CD8-positive, alpha-beta memory T cell (primary cell): ENCODE measurements at places on chromosomes 13 and 19. TPM values are rescaled to one million over a fixed set of nuclear protein-coding genes. Genes with fewer than 3 reads are reported as not detected.

ZNF729 gene
- polyA plus RNA-seq: not detected

- DNase-seq: no peak
These were observed 24.2 kb downstream of the FXYD5 start for GRCh38 chr19:35178701-35179100.

- DNase-seq: no peak
These were observed 12.5 kb downstream of the ARID3A start for GRCh38 chr19:938233-938923.

ZNF45 gene
- 15.0 TPM for polyA plus RNA-seq

GRCh38 chr19:15296841-15297415 is 35.4 kb downstream of the BRD4 start:
- no peak for DNase-seq

DNA sequence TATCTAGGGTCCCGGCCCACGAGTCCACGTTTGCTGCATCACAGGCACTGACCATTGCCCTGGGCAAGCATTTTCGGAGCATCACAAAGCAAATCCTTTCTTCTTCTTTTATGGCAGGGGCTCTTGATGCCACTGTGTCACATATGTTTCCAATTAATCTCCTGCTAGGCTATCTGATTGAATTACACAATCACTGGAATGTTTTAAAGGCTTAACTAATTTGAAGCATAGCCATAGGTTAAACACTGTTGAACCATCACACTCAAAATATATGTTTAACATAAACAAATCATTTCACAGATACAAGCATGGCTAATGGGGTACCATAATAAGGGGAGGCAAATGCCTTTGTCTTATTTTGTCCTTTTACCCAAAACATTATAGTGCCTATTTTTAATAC is 338.3 kb downstream of the POU4F1 start:
- no peak for DNase-seq
